ENCODE measurements at places on chromosomes 16 and 17.

- no peak for DNase-seq
Observed at GRCh38 chr16:78050734-78051400, 28.5 kb downstream of the CLEC3A start.

GRCh38 chr16:89064606-89065457 lies 28.8 kb upstream of the ACSF3 start:
- DNase-seq, result no peak

DNA sequence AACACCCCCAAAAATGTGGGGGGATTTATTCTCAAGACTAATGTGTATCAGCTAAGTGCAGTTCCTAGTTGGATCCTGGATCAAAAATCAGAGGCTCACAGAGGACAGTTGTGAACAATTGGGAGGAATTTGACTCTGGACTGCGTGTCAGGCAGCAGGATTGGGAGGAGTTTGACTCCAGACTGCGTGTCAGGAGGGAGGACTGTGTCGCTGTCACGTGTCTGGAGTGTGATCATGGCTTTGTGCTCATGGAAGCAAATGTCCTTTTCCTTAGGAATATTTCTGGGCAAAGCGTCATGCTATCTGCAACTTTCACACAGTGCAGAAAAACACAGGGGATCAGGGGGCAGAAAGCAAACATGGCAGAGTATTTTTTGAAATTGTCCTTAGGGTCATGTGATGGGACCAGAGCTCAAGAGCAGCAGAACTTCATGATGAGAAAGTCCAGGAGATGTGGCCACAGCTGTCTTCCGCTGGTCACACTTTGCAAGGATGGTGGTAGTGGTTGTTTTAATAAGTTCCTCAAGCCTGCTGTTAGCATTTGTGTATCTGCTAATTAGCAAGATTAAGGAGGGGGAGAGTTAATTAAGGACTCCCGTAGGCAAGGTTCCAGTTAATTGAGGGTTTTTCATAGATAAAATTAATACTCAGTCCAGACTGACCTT lies 122.0 kb upstream of the CHMP6 start:
- DNase-seq, result no peak

DNA sequence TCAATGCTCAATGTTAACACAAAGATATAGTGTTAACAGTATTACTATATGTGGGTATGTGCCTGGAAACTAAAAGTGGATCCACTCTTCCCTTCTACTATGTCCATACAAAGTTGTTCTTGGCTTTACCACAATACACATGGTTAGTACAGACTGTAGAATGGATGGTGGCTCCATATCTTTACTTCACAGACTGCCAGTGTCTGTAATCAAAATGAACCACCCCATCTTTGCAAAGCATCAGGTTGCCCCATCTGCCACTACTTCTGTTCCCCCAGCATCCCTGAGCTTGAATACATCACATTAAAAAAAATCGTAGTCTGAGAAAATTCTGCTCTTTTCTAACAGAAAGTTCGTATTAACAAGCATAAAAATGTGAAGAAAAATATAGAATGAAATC lies 30.0 kb downstream of the USP32 start:
- DNase-seq, result no peak

DNA sequence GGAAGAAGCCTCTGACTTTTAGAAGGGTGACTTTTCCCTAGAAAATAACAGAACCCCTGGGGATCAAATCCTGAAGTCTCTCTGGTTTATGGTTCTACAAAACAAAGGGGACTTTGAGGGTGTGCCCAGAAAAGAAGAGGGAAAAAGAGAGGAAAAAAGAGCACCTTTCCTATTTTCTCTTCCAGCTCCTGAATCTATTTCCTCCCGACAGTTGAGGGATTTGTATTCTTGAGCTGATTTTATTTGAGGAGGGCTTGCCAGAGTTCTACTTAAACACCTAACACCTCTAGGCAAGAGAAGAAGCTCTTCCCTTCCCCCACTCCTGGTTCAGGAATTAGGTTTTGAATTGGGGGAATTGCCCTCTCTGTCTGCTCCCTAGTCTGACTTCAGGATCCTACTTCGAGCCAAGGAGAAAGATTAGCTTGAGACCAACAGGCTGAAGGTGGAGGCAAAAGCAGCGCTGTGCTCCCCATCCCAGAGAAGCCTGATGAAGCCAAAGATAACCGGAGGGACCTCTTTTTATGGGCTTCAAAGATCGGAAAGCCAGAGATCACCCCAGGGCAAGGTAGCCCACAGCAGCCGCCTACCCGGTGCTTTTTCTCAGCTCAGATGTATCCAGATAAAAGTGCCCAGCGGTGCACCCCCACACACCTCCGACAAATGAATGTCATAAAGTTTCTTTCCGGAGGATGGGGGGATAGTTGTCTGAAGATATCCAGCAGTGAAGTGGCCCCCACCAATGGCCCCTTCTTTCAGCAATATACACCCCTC lies 796 bp downstream of the HOXB3 start:
- DNase-seq, result no peak

- DNase-seq, result peak; percentile 70
Observed at GRCh38 chr17:50630524-50631194, 4.0 kb upstream of the ABCC3 start.

- DNase-seq, result no peak
Observed at GRCh38 chr17:74892013-74892841, 1.2 kb downstream of the FADS6 start.

GRCh38 chr16:19549673-19550072 lies 5.8 kb upstream of the VPS35L start:
- no peak for DNase-seq

DNA sequence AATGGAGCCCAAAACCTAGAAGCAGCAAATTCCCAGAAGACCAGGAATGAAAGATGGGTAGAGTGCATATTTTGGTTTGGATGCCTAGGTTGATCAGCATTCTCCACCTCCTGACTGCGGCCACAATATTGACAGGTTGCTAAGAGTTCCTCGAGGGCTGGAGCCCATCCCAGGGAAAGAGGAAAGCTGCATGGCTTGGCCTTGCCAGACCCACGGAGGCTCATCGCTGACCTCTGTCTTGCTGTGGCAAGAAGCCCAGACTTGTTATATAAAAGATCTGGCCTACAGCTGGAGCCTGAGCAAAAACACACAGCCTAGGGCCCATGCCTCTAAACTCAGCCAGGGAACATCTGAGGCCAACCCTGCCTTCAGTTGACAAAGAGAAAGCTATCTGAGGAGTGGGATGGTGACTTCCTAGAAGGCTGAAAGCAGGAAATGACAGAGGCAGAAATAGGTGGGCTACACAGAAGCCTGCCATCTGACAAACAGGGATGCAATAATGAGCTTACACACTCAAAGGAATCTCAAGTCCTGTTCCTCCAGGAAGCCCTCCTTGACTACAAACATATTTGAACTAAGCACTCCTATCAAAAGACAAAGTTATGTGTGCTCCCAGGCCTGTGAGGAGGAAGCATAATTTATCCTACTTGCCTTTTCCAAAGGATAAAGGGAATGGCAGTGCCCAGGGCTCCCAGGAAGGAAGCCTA lies 22.5 kb upstream of the SLC35B1 start:
- DNase-seq, result no peak

- DNase-seq, result no peak
Observed at GRCh38 chr17:48236681-48237134, 129.1 kb downstream of the SNX11 start.

GRCh38 chr17:58204796-58205195 lies 12.3 kb downstream of the EPX start:
- DNase-seq, result no peak

- no peak for DNase-seq
Observed at GRCh38 chr17:57888311-57889216, 38.7 kb upstream of the MRPS23 start.

DNA sequence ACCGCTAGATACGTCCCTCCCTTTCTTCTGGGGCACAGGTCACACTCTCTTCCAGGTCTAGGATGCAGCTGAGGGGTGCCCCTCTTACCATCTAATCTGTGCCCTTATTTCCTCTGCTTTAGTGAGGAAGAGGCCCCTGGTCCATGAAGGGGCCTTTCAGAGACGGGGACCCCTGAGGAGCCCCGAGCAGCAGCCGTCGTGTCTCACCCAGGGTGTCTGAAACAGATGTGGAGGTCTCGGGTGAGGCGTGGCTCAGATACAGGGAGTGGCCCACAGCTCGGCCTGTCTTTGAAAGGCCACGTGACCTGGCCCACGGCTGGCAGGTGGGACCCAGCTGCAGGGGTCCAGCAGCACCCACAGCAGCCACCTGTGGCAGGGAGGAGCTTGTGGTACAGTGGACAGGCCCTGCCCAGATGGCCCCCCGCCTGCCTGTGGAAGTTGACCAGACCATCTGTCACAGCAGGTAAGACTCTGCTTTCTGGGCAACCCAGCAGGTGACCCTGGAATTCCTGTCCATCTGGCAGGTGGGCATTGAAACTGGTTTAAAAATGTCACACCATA lies 15.6 kb downstream of the SCGB1C2 start:
- DNase-seq, result no peak

DNA sequence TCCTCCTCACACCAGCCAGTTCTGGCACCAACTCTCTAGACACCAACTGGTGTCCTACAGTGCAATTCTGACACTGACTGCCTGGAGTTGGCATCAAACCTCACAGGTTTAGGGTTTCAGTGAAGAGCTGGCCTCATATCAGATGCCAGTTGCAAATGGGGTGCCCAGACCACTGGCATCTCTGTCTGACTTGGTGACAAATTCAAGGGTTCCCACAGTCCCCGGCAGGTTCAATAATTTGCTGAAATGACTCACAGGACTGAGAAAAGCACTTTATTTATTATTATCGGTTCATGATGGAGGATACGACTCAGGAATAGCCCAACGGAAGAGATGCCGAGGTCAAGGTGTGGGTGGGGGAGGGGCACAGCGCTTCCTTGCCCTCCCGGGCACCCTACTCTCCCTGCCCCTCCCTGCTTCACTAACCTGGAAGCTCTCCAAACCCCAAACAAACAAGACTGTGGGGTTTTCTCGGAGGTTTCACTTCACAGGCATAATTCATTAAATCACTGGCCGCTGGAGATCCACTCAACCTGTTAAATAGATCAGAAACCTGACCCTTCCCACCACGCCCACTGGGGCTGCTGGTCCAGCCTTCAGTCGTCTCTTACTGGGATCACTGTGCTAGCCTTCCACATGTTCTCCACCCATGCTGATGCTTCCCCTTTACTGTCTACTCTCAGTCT lies 1.7 kb upstream of the NLRP1 start:
- no peak for DNase-seq

DNA sequence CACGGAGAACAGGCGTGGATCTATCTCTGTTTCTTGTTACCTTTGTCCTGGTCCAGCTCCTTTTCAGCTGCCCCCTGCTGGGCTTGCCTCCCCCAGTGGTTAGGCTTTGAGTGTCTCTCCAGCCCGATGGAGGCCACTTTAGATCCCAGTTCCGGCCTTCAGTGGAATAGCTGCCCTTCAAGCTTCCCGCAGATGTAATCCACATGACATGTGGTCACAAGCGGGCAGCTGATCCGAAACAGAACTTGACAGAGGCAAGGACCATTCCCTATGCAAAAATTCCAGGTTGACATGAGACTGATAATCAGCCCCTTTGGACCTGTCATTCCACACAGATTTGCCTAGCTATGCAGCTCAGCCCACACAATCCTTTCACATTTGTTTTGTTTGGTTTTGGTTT lies 40.6 kb upstream of the AQP8 start:
- DNase-seq, result peak; percentile 20

- no peak for DNase-seq
Observed at GRCh38 chr16:62717026-62717425, 680.8 kb upstream of the CDH8 start.

- no peak for DNase-seq
Observed at GRCh38 chr17:49896222-49896621, 48.4 kb upstream of the TAC4 start.

DNA sequence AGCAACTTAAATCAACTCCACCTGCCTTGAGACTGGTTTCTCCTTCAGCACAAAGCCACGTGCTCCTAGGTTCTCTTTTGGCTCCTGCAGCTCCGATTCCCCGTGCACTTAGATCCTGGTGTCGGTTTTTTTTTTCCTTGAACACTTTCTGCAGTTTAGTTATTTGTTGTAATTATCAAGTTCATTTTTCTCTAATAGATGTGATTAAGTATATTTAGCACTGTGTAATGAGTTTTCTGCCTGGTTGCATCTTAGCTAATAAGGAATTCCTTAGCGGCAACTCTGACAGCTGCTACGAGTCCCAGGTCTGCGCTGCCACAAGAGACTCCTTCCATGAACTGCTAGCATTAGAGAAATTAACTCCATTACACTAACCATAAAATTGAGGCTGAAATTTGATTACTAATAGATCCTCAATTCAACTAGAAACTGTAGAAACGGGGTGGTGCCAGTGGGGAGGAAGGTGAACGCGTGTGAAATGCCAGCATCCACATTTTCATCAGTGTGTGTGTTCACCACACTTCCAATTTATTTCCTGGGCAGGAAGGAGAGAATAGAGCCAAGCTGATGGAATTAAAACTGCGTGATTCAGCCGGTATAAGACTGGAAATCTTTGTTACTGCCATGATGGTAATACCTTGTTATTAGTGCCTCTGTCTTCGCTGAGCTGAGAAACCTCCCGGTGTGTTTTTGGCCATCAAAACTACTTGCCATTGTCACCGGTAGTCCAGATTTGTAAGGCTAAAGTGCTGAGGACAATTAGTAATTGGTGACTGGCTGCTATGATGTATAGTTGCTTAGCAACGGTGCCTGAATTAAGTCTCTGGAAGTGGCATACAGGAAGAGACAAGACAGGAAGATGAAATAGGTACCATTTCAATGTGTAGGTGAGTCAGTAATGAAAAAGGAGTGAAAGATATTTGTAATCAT lies 232.4 kb downstream of the IRX3 start:
- no peak for DNase-seq

- DNase-seq, result no peak
Observed at GRCh38 chr16:3127745-3128144, 7.1 kb upstream of the ZNF213 start.

- DNase-seq, result no peak
Observed at GRCh38 chr17:67712375-67712774, 5.4 kb upstream of the NOL11 start.

DNA sequence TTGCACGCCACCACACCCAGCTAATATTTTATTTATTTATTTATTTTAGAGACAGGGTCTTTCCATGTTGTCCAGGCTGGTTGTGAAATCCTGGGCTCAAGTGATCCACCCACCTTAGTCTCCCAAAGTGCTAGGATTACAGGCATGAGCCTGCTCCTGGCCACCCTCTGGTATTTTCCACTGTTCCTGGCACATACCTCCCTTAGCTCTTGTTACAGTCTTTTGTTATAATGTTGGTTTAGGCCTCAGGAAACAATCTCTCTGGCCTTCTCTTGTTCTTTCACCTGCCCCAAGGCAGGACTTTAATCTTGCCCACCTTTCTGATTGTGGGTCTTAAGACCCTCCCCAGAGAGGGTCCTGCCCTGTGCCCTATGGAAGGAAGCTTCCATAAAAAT lies 3.6 kb upstream of the CYTH1 start:
- no peak for DNase-seq

DNA sequence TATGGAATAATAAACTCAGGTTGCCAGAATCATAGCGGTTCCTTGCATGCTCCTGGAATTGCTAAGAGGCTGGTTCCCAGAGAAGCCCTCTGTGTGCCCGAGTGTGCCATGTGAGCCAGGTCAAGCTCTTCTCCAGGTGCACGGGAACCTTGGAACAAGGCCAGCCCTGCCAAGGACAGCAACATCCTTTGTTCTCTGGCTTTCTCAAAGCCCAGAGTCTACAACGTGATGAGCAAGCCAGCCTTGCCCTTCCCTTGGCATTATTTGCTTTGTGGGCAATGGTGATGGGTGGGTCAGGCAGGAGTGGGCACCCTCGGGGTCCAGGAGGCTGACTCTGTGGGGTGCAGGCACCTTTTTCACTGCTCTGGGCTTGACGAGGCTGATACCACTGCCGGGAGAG lies 14.2 kb upstream of the SEC14L1 start:
- no peak for DNase-seq

GRCh38 chr17:17694169-17695081 lies 13.2 kb downstream of the RAI1 start:
- peak; percentile 80 for DNase-seq
